ENCODE measurements at places on chromosomes 3 and 15.

DNA sequence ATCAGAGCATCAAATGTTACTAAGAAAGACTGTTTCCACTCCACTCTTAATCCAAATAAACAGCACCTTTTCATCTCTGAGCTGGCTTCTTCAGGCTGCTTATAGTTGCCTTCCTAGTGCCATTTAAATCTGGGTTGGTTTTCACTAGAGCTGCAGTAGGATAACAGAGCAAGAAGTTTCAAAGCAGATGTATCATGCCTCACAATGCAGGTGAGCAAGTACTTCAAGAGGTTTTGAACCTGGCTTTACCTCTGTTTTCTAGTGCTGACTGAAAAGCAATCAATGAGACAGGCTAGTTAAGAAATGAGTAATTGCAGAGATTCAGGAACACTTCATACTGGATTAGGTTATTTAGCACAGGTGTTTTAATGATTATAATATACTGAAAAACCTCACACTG lies 147.7 kb upstream of the SATB1 start:
- DNase-seq: no peak

DNA sequence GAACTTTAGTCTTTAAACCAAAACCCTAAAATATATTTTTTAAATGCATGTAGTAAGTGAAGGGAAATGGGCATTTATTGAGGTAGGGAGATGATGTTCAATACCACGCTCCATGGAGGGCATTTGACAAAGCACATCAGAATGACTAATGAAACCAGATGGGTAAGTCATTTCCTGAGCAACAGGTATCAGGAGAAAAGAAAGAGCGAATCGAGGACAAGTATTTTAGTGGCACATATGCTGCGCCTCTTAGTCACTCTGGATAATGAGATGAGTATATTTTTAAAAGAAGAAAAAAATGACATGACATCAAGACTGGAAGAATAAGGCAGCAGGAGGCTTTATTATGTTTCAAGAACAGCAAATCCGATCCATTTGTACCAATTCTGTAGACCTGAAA lies 129.0 kb upstream of the ARHGEF3 start:
- no peak for DNase-seq

GRCh38 chr15:48307586-48307985 lies 23.6 kb upstream of the DUT start:
- DNase-seq: no peak

DNA sequence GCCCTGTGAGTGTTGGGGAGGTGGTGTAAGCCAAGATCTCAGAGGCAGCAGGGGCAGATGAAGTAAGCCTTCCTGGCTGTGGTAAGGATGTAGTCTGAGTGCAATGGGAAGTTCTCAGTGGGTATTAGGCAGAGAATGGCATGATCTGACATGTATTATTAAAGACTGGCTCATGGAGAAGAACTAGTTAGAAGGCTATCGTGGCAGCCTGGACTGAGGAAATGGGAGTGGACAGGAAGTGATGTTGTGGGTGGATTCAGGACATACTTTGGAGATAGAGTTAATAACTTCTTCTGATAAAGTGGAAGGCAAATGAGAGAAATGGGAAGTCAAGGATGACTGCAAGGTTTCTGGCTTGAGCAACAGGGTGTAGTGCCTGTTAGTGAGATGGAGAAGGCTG lies 250.9 kb upstream of the CFAP20DC start:
- no peak for DNase-seq

GRCh38 chr3:37074178-37074577 lies 80.9 kb downstream of the MLH1 start:
- DNase-seq: no peak

- DNase-seq: no peak
These were observed 4.8 kb downstream of the HES1 start for GRCh38 chr3:194140520-194141414.

GRCh38 chr15:91941871-91942658 lies 88.6 kb downstream of the SLCO3A1 start:
- DNase-seq: no peak

DNA sequence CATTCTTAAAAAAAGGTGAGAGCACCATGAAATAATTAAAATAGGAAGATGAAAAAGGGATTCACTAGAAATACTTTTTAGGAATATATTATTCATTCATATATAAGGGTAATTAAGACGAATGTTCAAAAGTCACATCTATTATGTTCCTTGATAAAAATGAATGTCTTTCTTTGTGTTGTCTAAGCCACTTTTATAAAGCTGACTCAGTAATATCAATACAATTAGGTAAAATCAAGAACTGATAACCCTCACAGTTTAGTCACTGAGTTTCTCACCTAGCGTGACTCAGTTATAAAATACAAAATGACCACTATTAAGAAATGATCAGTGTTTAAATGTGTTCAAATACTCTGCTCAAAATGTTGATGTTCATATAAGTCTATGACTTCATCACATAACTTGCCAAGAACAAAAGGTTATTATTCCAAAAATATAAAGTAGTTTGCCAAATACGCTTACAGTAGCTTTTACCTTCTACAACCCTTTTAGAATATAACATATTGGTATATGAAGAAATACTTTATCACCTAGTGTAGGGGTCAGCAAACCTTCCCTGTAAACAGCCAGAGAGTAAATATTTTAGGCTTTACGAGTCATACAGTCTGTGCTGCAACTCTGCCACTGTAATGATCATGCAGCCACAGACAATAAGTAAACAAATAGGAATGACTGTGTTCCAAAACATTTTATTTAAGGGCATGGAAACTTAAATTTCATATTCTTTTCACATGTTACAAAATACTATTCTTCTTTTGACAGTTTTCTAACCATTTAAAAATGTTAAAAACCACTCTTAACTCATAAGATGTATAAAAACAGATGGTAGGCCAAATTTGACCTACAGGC lies 369.8 kb downstream of the TBC1D5 start:
- DNase-seq: no peak

- DNase-seq: no peak
These were observed 19.9 kb upstream of the EXOG start for GRCh38 chr3:38476157-38476756.

GRCh38 chr3:170614214-170614966 lies 28.5 kb upstream of the SLC7A14 start:
- no peak for DNase-seq

- DNase-seq: no peak
These were observed 15.5 kb downstream of the RABL3 start for GRCh38 chr3:120726791-120727190.

- DNase-seq: no peak
These were observed 51.5 kb downstream of the PLXNA1 start for GRCh38 chr3:127034195-127034989.

- no peak for DNase-seq
These were observed 55.4 kb downstream of the PSMD6 start for GRCh38 chr3:63967675-63968611.

GRCh38 chr3:72549761-72550581 lies 298.3 kb downstream of the SHQ1 start:
- no peak for DNase-seq

DNA sequence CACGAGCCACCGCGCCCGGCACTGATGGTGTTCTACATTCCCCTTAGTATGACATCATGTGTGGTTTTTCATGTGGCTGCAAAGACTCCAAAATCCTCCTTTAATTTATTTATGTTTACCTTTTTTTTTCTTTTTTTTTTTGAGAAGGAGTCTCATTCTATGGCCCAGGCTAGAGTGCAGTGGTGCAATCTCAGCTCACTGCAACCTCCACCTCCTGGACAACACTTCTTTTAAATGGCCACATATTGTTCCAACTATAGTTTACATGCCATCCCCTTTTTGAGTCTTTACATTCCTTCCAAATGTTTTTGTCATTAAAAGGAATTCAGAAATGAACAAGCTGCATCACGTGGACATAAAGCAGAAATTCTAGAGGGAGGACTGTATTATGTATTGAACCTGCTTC lies 10.3 kb upstream of the CDV3 start:
- no peak for DNase-seq

DNA sequence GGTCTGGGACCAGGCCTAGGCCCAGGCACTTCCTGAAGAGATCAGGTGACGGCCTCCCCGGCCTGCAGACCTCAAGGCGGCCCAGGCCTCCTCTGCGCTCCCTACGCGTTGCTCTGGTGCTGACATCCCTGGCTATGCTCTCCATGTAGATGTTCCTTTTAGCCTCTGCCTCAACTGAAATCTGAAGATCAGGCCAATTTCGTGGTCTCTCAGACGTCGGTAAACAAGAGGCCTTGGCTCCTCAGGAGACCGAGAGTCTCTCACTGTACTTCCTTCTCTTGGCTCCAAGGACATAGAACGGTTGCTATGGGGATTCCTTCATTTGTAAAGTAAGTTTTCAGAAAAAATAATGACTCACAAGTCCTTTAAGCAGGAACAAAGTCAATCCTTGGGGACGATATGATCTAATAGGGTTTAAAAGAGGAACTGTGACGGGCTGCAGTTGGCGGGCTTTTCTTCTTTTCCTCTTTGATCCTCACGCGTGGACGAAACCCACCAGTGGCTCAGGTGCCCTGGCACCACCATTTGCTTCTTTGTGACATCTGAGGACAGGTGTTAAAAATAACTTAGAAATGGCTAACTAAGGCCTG lies 55.6 kb upstream of the CGNL1 start:
- DNase-seq: no peak

DNA sequence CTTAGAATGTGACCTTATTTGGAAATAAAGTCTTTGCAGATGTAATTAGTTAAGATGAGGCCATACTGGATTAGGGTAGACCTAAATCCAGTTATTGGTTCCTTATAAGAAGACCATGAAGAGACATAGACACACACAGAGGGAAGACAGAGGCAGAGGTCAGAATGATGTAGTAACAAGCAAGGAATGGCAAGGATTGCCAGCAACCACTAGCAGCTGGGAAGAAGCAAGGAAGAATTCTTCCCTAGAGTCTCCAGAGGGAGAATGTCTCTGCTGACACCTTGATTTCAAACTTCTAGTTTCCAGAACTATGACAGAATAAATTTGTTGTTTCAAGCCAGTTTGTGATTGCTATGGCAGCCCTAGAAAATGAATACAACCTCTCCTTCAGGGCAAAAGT lies 116.7 kb downstream of the WDR76 start:
- DNase-seq: no peak

GRCh38 chr3:128318275-128318941 lies 148.3 kb downstream of the DNAJB8 start:
- DNase-seq: no peak

GRCh38 chr3:13338996-13339395 lies 81.1 kb downstream of the NUP210 start:
- no peak for DNase-seq

DNA sequence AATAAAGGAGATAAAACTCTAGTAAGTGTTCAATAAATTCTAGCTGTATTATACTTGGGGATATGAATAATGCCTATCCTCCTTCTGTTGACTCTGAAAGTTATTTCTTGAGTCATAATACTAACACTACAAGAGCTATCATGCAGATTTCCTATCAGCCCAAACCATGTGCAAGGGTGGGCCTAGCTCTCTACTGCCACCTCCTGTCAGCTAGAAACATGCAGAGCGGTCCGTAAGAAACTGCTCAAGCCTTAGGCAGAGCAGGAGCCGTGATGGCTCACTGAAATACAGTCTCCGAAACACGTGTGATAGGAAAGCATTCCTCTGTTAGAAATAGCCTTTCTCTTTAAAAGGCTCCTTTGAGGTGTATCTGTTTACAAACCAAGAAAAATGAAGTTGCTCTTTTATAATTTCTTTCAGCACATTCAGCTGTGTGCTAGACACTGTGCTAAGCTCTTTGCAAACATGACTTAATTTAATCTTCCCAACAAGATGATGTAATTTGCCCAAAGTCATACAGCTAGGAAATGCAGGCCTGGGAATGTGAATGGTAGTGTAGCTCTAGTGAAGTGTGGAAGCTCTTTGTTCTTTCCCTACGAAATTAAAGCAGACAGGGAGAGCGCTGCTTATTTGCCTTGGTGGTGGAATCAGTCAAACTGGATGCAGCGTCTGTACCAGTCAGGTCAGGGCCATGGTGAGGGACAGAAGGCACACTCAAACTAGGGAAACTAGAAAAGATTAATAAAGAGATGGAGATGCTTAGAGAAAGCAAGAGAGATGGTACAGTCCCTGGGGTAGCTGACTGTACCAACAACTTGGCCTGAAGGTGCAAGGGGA lies 43.1 kb downstream of the MTHFS start:
- no peak for DNase-seq
